MV-4-11 (cell line): ENCODE measurements at places on chromosomes 3 and 15.

- peak; percentile 31 for DNase-seq
Observed at GRCh38 chr3:30012941-30013543, 593.4 kb upstream of the TGFBR2 start.

DNA sequence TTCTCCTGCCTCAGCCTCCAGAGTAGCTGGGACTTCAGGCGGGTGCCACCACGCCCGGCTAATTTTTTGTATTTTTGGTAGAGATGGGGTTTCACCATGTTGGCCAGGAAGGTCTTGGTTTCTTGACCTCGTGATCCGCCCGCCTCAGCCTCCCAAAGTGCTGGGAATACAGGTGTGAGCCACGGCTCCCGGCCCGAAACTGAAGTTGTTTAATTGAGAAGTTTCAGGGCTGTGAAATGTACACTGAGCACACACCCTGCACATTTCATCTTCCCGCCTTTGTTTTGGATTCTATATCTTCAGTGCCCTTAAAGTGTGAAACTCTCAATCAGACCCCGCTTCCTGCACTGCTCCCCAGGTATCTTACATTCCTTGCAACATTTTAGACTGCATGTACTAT is 149.1 kb downstream of the FNDC3B start:
- DNase-seq, result no peak

- no peak for DNase-seq
Observed at GRCh38 chr3:133254151-133254550, 145.7 kb upstream of the BFSP2 start.

- no peak for DNase-seq
Observed at GRCh38 chr3:150878996-150879575, 26.2 kb downstream of the MINDY4B start.

- DNase-seq, result no peak
Observed at GRCh38 chr15:45855907-45856579, 221.2 kb downstream of the SQOR start.

DNA sequence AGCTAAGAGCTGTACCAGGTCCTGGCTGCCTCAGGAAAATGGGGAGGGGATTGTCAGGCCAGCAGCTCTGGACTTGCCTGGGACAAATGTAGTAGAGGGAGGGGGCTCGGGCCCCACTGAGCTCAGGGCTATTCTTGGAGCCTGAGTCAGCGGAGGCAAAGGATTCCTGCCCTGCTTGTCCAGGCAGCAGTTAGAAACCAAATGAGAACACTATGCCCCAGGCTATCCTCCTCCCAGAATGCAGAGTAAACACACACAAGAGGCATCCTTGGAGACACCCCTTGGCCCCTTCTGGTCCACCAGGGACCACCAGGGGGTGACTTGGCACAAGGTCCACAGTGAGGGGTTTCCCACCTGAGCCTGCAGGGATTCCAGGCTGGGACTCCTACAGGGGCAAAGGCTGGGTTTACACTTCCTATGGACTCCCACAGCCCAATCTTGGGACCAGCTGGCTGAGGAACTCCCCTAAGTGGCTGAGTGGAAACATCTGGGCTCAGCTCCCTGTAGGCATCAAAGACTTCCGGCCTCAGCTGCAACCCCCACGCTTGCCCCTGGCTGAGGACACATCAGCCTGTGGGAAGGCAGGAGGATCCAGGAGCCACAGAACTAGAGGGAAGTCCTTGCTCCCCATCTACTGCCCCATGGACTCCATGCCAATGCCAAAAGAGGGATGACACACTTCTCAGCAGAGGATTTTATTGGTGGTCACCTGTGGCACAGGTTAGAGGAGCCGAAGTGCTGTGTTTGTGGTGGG is 3.4 kb upstream of the COL7A1 start:
- DNase-seq, result no peak

GRCh38 chr3:13203398-13204176 is 130.4 kb upstream of the IQSEC1 start:
- DNase-seq, result no peak

- no peak for DNase-seq
Observed at GRCh38 chr15:31892513-31892912, 137.8 kb upstream of the CHRNA7 start.

DNA sequence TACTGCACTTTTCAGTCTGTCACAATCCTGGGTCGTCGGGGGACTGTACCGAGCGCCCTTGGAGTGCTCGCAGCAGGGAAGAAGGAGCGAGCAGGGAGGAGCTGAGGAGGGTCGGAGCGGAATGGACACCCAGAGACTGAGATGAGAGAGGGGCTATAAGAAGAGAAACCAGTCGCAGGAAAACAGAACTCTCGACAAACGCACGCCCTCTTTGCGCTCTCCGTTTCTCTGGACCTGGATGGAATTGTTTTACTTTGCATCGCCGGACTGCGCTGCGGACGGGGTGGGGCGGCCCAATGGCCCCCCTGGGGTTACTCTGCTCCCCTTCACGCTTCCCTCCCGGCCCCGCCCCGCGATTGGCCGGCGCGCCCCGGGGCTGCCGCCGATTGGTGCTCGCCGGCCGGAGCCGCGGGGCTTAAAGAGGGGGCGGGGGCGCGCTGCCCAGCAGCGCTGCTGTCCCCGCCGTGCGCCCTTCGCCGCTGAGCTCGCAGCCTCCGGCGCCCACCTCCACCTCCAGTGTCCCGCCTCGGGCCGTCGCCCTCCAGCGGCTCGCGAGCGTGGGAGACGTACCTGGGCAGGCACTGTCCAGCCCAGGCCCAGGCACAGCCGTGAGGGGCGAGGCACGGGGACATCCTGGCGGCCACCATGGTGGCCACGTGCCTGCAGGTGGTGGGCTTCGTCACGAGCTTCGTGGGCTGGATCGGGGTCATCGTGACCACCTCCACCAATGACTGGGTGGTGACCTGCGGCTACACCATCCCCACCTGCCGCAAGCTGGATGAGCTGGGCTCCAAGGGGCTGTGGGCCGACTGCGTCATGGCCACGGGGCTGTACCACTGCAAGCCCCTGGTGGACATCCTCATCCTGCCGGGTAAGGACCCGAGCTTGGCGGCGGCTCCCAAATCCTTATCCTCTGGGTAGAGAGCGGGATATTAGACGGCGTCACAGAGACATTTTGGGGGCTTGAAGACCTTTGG is at the start of gene CLDN11:
CLDN11 (plus strand) TSS at position 447 of the 977 bp plus-strand sequence; CDS start at position 646, 199 bp downstream.
- no peak for DNase-seq

- DNase-seq, result peak; percentile 63
Observed at GRCh38 chr15:60656481-60656880, 177.5 kb upstream of the ICE2 start.

DNA sequence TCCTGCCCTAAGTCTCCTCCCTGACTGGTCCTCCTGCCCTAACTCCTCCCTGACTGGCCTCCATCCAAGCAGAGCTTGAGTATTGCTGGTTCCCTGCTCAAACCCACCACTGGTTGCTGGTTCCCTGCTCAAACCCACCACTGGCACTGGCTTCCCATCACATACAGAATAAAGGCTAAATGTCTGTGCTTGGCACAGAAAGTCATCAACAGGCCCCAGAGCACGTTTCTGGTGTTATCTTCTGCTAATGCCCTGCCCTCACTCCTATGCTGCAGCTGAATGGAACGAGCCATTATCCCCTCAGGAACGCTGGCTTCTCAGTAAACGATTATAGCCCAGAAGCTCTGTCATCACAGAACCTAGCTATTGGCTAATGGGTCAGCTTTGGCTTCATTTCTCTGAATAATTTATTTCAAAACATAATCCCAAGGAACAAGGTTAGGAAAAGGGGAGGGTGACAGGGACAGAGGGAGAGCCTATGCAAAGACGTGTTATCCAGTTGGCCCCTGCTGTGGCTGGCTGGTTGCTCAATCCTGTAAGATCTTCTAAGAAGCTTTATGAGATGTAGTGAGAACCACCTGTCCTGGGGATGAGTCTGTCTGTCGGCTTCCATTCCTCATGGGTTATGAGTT is 6.3 kb upstream of the MUC20 start:
- DNase-seq, result no peak

DNA sequence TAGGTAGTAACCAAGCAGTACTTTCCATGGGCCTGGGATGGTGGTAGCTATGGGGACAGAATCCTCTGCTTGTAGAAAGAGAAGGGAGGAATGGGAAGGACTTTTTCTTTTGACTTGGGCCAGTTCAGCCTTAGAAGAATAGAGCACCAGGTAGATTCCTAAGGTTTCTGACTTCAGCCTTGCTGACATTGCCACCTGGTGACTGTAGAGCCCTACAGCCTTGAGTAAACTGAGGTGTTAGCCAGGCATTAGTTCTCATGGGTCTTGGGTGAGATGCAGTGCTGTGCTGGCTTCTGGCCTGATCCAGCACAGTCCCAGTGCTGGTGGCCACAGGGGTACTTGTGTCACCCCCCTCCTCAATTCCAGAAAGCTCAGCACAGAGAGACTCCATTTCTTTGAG is 171.1 kb downstream of the ZBBX start:
- DNase-seq, result no peak

DNA sequence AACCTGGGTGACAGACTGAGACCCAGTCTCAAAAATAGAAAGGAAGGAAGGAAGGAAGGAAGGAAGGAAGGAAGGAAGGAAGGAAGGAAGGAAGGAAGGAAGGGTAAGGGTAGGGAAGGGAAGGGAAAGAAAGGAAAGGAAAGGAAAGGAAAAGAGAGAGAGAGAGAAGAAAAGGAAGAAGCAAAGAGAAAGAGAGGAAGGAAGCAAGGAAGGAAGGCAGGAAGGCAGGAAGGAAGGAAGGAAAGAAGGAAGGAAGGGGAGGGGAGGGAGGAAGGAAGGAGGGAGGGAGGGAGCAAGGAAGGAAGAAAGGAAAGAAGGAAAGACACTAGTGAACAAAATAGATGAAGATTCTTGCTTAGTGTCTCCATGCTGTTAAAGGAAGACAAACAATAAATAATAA is 129.1 kb downstream of the SHQ1 start:
- DNase-seq, result no peak

GRCh38 chr15:58924327-58924726 is 9.2 kb downstream of the SLTM start:
- DNase-seq, result peak; percentile 58

DNA sequence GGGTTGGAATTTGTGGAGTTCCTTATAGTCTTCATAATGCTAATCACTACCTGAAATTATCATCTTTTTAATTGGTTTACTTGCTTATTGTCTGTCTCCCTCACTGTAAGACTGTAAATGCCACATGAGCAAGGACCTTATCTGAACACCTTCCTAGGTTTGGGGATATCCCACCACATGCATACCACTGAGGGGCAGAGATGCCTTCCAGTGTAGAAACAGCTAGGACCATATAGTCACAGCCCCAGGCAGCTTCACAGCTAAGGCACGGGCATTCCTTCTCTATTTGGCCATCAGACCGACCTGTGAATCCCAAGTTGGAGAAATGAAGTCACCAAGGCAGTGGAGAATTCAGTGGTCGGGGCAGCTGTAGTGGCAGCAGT is 28.6 kb downstream of the PAQR9 start:
- no peak for DNase-seq

GRCh38 chr3:69051756-69052471 is at the start of gene TMF1:
TSS of gene TMF1 (minus strand) at chr3:69052333. CDS start at chr3:69052086, 247 bp downstream.
- no peak for DNase-seq

GRCh38 chr15:22880068-22880980 is 41.9 kb downstream of the NIPA2 start:
- no peak for DNase-seq

DNA sequence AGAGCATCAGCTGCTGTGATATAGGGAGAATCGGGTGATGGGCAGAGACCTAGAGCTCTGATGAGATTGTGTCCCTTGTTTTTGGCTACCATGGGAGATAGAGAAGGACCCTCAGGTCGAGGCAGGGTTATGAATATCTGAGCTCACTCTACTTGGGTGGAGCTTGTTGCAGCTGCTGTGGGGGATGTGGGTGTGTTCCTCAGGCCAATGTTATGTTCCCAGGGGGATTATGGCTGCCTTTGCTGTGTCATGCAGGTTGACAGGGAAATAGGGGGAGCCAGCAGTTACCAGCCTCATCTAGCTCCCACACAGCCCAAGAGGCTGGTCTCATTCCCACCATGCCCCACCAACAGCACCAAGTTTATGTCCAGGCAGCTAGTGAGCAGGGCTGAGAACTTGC is 131.5 kb downstream of the TRIM42 start:
- no peak for DNase-seq

- DNase-seq, result no peak
Observed at GRCh38 chr15:68517285-68517761, 61.5 kb upstream of the CORO2B start.

- DNase-seq, result no peak
Observed at GRCh38 chr3:134772011-134772410, 23.0 kb upstream of the EPHB1 start.

DNA sequence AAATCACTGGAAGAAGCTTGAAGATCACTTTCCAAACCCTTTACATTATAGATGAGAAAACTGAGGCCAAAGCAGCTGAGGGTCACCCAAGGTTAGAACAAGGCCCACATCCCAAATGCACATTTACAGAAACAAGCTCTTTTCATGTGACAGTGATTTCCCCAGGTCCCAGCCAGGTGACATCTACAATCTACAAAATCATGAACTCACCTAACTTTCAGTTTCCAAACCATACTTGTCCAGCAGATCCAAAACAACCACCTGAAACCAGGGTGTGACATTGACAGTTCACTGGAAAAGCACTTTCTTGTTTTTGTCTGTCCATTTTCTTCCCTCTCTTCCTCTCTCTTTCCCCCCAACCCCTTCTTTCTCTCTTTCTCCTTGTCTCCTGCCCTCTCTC is 132.2 kb upstream of the PRICKLE2 start:
- no peak for DNase-seq

- DNase-seq, result peak; percentile 75
Observed at GRCh38 chr3:66592927-66593625, 92.3 kb upstream of the LRIG1 start.

DNA sequence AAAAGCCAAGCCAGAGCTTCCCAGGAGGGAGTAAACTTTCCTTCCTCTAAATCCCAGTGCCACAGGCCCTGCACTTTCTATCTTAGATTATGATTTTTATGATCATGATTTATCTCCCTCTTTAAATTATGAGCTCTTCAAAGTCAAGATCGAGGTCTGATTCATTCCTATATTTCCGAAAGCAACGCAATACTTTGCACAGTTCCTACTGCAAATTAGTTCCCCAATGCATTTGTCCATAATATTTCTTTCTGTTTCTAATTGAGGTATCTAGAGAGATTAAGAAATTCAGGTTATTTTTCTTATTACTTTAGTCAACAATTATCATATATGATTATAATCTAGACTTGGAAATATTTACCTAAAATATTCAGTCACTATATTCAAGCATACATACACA is 173.1 kb upstream of the LPP start:
- no peak for DNase-seq

DNA sequence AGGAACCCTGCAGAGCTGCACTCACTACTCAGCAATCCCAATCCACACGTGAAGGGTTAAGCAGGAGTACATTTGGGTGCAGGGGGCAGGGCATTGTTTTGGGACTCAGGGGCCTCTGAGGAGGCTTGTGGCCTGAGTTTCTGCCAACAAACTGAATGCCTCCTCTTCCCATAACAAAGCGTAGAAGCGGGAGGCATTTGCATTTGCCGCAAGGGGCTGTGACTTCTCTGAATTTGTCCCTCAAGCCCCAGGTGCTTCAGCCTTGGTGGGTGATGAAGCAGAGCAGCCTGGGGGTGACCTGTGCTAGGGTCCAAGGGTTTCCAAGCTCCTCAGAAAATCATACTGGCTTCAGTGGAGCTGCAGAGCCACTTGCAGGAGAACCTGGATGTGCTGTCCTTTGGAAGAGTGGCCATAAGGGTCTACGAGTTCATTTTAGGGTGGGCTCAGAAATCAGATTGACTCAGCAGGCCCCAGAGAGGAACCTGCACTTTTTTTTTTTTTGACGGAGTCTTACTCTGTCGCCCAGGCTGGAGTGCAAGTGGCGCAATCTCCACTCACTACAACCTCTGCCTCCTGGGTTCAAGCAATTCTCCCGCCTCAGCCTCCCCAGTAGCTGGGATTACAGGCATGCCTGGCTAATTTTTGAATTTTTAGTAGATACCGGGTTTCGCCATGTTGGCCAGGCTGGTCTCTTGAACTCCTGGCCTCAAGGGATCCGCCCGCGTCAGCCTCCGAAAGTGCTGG is 1.4 kb upstream of the RPSA start:
- DNase-seq, result peak; percentile 14
